ENCODE measurements at places on chromosomes 6 and 20.
A peak's percentile ranks its signal among the peaks of the same experiment; 100 is the strongest.

- no peak for DNase-seq
Measured at GRCh38 chr6:30740540-30740870, 2.0 kb downstream of the FLOT1 start.

DNA sequence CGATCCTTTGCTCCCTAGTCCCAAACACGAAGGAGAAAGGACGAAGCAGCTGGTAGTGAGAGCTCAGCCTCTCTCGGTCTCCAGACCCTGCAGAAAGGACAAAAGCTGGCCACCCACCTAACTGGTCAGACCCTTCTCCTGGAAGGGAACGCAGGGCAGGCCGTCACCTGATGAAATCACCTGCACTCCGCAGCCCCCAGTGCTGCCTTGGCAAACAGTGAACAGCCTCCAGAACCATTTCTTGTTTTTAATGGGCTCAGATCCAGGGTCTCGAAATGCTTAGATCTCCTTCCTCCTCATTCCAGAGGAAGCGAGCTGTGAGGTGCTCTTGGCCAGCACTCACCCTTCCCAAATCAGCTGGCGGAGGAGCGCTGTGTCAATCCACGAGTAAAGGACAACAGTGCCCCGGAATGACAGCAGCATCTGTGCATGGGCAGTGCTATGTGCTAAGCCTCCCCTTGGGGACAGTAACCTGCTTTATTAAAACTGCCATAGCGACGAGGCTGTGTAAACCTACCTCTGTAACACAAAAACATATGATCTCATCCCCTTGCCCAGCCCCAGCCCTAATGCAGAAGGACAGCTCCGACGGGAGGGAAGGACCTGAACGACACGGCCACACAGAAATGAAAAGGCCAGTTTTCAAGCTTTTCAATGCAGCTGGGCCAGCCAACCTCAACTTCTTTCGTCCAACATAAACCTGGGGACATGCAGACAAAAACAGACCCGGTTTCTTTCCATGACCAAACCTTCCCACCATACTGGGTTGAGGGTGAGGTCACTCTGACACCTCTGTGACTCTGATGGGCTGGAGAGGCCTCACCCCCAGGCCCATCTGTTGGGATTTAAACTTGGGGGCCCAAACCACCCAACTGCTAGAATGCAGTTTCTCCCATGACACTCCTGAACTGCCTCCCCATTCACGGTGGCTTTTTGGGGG, 43.3 kb downstream of the SULF2 start:
- no peak for DNase-seq

DNA sequence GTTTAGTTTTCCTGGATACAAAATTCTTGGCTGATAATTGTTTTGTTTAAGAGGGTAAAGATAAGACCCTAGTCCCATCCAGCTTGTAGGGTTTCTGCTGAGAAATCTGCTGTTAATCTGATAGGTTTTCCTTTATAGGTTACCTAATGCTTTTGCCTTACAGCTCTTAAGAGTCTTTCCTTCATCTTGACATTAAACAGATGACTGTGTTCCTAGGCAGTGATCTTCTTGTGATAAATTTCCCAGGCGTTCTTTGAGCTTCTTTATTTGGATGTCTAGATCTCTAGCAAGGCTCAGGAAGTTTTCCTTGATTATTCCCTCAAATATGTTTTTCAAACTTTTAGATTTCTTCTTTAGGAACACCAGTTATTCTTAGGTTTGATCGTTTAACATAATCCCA, 134.0 kb downstream of the MAP3K4 start:
- DNase-seq = no peak

DNA sequence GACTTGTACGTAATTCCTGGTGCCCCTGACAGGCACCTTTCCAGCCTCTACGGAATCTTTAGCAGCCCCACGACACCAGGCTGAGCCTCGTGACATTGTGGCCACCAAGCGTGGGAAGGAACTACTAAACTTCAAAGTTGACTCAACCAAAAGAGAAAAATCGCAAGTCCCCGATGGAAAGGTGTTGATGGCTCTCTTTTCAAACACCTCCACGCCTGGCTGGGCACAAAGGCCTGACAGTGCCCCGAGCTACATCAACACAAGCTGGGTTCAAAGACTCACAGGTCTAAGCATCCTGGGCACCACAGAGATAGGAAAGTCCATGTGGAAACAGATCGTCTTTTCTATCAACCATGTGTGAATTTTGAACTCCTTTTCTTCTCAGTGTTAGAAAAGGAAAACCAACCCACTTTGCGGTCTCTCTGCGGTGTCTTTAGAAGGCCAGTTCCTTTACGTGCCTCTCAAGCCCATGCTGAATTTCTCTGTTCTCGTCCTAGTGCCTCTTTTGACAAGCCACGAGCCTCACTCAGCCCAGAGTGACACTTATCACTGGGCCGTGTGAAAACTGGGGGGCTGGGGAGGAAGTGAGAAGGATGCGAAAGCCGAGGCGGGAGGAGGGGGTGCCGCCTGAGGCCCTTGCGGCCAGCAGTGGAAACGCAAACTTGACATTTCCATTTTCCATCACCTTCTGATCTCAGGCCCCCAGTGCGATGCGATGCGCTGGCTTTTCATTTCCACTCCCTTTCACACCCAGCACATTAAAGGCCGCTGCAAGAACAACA, 59.4 kb downstream of the GFOD1 start:
- no peak for DNase-seq

DNA sequence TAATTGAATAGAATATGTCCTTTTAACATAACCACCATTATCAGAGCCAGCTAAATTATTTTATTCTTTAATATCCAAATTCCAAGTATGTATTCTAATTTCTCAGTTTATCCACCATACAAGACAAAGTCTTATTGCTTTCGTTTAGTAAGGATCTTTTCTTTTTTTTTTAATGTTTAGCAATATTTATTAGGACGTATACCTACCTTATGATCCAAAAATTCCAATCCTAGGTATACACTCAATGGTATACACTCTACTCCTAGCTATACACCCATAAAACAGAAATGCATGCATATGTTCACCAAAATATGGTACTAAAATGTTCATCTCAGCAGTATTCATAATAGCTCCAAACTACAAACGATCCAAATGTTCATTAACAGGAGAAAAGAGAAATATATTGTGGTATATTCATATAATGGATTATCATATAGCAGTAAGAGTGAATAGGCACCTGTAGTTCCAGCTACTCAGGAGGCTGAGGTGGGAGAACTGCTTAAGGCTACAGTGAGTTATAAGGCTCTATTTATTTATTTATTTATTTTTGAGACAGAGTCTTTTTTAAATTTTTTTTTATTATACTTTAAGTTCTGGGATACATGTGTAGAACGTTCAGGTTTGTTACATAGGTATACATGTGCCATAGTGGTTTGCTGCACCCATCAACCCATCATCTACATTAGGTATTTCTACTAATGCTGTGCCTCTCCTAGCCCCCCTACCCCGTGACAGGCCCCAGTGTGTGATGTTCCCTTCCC, 17.3 kb downstream of the TNFAIP3 start:
- no peak for DNase-seq

DNA sequence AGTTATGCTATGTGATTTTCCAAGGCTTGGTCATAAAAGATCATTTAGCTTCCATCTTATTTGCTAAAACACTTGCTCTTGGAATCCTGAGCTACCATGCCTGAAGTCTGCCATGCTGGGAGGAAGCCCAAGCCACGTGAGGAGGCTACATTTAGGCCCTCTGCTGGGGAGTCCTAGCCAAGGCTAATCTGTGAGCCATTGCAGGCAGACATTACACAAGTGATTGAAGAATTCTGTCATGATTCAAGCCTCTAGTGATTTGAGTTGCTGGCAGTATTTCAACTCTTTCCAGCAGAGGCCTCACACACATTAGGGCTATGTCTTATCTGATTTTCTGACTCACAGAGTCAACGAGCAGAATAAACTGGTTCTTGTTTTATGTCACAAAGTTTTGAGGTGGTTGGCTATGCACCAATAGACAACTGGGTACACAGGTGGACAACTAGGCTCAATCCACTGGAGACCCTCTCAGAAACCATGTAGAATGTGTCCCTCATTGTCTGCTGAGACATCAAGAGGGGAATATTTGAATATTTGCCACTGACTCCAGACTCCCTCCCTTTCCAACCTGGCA, 227.2 kb upstream of the SULF2 start:
- no peak for DNase-seq

DNA sequence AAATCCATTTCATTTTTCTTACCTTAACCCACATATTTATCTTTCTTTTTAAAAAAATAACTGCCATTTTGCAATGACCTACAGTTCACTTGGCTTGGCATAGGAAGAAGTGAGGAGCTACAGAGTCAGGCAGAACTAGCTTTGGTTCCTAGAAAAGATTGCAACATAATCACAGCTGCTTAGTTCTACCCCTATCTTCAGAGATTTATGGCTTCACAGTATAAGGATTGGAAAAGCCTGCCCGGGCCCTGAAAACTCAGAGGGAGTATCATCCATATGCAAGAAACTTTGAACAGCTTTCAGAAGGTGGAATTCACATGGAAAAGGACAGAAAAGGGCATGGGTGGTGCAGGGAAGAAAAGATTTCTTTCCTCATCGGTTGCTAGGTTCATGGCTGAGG, 774.3 kb upstream of the CHD6 start:
- no peak for DNase-seq

DNA sequence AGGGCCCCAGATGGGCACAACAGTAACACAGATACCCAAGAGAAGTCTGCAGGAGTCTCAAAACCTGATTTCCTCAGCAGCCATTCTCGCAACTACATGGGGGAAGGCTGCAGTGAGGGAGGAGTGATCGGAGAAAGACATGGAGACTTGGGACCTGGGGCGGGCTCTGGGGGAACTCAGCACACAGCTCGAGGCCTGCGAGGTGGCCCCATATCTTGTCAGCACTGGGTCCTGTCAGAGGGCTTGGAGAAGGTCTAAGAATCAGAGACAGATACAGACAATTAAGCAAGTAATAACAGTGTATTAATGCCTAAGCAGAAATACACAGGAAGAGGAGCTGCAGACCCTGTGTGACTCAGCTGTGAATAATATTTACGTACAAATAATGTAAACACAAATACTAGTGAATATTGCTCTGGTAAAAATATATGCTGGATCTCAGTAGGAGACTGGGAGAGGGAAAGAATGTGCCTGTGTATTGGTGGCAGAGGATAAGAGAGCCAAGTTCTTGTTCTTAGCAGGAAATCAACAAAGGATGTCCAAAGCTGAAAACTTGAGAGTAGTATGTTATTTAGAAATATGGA, 336.2 kb downstream of the ZFAND3 start:
- DNase-seq = no peak

DNA sequence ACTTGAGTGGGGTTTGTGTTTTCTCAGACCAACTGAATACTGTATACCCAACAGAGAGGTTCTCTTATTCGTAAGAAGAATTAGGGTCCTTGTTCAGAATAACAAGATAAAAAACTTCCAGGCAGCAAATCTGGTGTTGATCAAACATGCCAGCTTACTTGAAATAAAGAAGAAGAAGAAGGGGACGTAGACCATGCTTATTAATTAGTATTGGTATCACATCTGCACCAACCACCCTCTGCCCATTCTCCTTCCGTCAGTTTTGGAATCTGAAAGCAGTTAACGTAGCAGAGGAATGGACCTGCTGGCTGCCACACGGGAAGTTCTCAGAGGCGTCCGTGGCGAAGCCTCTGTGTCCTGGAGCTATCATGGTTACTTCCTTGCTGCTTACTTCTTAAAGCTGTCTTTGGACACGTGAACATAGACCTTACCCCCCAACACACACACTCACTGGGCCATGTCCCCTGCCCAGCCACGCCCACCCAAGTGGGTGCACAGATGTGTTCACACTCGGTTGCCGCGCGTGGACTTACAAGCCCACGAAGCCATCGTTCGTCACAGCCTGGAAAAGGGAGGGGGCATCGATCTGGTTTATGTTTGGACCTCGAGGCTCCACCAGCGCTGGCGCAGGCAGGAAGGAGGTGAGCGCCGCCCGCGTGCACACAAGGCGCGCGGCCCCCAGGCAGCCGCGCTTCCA, 4.1 kb upstream of the DLL1 start:
- no peak for DNase-seq

DNA sequence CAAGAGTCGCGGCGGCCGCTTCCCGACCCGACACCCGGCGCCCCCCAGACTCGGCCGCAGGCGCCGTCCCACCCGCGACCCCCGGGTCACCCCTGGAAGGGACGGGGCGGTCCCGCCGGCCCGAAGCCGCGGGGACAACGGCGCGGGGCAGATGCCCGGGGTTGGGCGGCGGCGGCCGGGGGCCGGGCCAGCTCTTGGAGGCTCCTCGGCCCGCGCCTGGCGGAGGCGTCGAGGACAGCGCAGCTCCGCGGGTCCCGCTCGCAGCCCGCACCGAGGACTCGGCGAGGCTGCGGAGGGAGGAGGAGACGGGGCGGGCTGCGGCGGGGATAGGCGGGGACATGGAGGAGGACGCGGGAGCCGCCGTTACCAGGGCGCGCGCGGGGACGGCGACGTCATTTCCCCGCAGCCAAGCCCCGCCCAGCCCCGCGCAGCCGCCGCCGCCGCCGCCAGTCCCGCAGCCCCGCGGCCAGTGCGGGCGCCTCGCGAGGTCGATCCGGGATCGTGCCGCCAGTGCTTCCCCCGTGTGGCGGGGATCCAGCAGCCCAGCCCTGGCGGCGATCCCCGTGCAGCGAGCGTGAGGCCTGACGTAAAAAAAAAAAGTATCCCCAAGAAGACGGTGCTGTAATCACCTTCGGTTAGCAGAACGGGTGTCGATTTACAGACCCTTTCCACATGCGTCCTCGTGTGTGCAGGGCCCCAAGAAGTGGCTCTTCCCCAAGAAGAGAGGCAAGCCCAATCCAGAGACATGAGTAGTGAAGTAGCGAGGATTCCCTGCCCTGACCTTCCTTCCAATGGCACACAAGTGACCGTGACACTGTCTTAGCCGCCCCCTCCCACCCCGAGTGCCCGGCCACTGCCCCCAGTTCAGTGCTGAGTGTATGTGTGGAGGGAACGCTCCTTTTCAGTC, at the start of gene FAM184A:
TSS of gene FAM184A (minus strand) at position 289 of the 907 bp plus-strand sequence. CDS start 365 bp downstream, outside the sequence.
- peak; percentile 41 for DNase-seq

DNA sequence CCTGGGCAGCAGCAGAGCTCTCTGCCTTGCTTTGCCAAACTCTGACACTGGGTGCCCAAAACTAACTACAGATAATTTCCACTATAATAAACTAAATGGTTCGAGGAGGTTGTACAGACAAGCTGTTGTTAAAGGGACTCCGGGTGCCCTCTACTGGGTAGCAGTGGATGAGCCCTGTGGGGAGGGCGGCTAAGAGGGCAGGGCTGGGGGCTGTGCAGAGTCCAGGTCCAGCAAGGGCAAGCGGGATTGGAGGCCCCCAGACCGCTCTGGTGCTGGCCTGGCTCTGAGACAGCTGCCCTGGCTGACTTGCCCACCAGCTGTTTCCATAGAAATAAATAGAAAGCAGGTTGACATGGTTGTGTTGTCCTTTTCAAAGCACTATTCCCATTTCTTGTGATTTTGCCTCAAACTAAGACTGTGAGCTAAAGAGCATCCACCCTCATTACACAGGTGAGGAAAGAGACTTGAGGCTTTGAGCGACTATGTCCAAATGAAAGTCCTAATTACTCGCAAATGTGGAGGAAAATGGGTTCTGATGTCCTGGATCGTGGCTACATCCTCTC, 167.6 kb upstream of the CST7 start:
- DNase-seq = peak; percentile 30

DNA sequence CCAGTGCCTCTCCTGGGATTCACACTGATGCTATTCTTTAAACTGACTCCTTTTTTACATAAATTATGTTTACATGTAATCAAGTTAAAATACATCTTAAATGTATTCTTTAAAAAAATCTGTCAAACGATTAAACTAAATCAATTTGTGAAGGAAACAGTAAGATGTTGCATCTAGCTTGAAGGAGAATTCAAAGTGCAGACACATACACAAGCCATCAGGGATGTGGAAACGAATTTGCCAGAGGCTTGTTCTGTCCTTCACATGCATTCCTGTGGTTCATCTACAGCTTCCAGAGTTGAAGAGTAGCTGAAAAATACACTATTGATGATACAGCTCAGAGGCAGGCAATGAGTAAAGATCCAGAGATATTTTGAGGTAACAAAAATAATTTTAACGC, 7.3 kb upstream of the BPIFB3 start:
- no peak for DNase-seq

All from mucosa of gallbladder (tissue), 1 donor.